ENCODE measurements at places on chromosomes 12 and 14.

GRCh38 chr14:104424406-104425072, 155.0 kb upstream of the C14orf180 start:
- no peak for DNase-seq

- DNase-seq: no peak
Observed at GRCh38 chr14:103205541-103205906, 82.3 kb downstream of the TNFAIP2 start.

GRCh38 chr12:64760808-64761573, 1.8 kb upstream of the GNS start:
- no peak for DNase-seq

DNA sequence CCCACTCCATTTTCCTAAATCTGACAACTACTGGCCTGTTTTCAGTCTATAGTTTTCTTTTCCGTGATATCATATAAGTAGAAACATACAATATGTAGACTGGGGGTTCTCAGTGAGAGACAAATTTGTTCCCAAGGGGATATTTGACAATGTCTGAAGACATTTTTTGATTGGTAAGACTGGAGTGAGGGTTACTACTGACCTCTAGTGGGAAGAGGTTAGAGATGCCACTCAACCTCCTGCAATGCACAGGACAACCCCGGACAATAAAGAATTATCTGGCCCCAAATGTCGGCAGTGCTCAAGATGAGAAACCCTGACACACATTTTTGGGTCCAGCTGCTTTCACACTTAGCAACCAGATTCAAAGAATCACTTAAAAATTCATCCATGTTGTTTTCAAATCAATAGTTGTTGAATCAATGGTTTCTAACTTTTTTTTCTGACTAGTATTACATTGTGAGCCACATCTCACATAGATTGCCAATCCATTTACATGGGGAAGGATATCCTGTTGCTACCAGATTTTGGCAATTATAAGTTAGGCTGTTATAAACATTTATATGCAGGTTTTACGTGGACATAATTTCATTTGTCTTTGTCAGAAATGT, 307.1 kb downstream of the RPL10L start:
- DNase-seq: peak; percentile 24

GRCh38 chr14:91963465-91963864, 16.0 kb upstream of the FBLN5 start:
- no peak for DNase-seq

GRCh38 chr12:112096667-112097066, 11.9 kb downstream of the NAA25 start:
- peak; percentile 78 for DNase-seq

DNA sequence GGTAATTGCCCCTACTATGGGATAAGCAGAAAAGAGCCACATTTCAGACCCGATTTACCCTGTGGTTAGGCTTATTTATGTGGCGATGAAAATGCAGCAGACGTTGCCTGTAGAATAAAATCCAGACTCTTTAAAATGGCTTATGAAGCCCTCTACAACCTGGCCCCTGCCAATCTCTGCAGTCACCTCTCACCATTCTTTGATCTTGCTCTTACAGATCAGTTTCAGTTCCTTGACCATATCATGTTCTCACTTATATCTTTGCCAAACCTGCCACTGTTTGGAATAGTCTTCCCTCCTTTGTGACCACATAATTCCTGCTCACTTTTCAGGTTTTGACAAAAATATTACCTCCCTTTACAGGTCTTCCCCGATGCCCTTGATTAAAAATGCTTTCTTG, 264.3 kb upstream of the GARIN6 start:
- DNase-seq: no peak

GRCh38 chr12:56632701-56633467, 2.8 kb upstream of the BAZ2A start:
- DNase-seq: no peak

GRCh38 chr12:1593174-1594005, 991 bp downstream of the FBXL14 start:
- DNase-seq: peak; percentile 38

DNA sequence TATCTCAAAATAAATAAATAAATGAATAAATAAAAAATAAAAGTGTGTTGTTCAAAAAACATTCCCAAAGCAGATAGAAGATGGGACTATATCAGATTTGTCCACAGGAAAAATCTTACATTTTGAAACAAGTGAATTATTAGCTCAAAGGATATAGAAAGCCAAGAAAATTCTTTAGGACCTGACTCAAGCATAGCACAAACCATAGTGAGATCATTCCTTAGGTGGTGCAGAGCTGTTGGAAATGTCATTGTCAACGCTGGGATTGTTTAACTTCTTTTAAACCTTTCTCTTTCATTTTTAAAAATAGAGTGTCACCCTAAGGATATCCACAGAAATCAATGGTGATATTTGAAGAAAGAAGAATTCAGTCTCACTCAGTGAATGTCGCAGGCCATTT, 43.5 kb downstream of the DRAM1 start:
- no peak for DNase-seq

GRCh38 chr12:119667577-119668323, at the start of gene PRKAB1:
PRKAB1 (plus strand) TSS chr12:119668133; CDS start chr12:119668245, 112 bp downstream.
- DNase-seq: peak; percentile 97

DNA sequence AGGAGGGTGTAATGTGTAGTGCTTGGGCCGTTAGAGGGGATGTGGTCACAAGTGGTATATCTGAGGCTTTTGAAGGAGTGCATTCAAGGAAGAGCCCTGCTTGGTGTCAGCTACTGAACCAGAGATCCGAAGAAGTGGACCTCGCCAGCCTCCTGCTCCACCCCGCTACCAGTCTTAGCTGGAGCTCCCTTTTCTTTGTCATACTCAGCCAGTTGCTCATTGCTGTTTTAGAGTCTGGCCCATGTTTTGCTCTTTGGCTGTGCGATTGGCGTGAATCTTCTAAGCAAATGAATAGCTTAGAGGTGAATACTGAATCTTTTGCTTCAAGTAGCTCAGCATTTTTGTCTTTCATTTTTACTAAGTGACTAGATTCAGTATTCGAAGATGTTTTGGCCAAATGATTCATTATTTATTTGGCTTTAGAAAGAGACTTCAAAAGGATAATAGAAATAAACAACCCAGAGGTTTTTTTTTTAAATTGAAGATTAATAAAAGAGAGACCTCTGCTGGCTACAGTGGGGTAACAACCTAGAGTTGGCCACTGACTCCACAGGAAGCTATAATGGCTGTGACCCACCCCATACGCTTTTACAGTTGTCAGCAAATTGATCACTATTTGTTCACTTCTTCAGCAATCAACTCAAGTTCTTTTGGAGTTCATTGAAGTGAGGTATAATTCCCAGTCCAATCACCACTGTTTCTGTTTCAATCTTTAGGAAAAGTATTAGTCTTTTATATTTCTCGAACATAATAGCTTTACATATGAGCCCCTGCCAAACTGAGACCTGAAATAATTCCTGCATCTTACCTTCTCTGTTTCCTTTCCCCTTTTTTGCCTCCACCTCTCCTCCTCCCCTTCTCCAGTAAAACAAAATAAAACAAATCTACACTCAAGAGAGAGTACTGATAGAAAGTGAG, 19.9 kb downstream of the CDKN1B start:
- DNase-seq: peak; percentile 78

DNA sequence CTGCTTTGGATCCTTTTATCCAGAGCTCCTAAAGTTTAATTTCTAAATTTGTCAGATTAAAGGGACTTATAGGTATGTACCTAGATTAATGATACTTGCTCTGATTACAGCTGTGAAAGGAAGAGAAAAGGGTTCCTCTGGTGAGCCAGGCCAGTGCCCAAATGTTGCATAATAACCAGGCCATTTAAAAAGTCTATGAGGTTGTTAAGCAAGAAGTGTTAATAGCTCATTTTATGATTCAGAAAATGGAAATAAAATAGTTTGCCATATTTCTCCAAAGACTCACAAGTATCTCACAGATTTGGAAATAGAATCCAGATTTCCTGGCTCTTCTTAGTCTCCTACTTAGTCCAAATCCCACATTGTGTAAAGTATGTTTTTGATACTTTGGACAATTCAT, 67.6 kb downstream of the SLC38A6 start:
- DNase-seq: no peak

GRCh38 chr12:90029317-90029716, 320.7 kb upstream of the ATP2B1 start:
- no peak for DNase-seq

DNA sequence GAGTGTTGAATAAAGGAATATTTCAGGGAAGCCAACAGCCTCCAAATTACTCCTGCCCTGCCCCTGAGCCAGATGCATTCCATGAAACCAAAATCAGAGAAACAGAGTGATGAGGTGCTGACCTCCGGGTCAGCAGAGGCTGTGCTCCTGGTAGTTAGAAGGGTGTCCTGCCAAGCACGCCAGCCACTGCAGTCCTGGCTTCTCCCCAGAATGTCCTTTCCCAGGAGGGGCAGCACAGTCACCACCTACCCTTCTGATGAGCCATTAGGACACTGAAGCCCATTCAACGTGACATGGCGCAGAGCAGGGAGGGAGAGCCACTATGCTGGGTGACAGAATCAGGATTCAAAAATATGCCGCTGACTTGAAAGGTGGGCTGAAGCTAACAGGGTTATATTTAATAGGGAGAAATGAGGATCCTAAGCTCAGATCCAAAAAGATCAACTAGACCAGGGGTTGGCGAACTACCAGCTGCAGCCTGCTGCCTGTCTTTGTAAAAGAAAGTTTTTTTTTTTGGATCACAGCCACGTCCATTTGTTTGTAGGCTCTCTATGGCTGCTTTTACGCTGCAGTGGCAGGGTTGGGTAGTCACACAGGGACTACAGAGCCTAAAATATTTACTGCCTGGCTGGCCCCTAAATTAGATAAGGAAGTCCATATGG, 34.5 kb upstream of the PLEK2 start:
- no peak for DNase-seq

DNA sequence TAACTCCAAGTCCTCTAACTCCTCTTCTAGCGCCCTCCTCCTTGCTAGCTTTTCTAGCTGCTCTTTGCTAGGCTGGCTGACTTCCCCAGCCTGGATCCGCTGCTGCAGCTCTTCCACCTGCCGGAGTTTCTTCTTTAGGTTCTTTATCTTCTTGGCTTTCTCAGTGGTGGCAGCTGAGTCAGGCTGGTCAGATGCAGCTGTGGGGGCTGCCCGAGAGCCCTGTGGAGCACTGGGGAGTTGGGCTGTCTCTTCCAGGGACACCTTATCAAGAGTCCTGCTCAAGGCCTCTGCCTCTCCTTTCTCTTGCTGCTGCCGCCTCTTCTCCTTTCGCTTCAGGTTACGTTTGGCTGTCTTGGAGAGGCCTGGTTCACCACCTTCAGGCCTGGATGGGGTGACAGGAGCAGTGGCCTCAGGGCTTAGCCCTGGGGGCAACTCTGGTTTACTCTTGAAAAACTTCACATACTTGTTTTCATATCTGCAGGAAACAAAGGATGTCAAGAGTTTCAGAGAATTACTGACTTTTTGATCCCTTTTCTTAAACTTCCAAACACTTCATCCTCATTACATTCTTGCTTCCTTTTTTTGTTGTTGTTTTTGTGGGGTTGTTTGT, 25.7 kb downstream of the PYM1 start:
- no peak for DNase-seq

- DNase-seq: no peak
Observed at GRCh38 chr14:101945171-101945570, 19.2 kb upstream of the DYNC1H1 start.

DNA sequence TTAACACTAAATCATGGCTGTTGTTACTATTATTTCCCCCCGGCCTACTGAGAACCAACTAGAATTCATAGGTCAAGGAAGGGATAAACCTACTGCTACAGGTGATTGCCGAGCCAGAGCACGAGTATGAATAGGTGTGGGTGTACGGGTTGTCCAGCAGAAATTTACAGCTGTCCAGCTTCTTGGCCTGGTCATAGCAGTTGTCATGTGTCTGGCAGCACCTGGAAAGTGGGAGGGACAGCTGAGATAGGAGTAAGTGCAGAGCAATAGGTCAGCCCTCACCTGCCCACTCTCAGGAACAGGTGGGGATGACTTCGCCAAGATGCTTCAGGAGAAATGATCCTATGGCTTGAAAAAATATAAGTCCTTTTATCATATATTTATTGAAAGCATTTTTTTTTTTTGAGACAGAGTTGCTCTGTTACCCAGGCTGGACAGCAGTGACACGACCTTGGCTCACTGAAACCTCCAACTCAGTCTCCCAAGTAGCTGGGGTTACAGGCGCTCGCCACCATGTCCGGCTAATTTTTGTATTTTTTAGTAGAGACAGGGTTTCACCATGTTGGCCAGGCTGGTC, 2.6 kb downstream of the PLA2G1B start:
- DNase-seq: no peak

DNA sequence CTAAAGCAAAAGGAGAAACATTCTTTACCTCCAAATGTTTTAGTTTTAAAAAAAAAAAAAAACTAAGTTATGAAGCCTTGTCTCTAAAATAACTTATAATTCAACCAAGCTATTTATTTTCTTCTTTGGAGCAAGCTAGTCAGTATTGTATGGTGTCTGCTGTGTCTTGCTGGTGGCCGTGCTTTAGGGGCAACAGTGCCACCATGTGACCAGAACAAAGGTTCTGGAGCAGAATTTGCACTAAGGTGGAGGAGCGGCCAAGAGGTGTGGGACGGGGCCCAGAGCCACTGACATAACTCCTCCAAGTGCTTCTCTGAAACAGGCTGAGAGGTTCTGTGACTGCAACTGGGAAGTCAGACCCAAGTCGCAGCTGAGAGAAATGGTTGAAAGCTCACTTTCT, 4.5 kb downstream of the FICD start:
- no peak for DNase-seq

GRCh38 chr14:103057028-103057371, 349 bp downstream of the CDC42BPB start:
- no peak for DNase-seq

GRCh38 chr12:102501773-102502172, 21.4 kb upstream of the IGF1 start:
- no peak for DNase-seq

DNA sequence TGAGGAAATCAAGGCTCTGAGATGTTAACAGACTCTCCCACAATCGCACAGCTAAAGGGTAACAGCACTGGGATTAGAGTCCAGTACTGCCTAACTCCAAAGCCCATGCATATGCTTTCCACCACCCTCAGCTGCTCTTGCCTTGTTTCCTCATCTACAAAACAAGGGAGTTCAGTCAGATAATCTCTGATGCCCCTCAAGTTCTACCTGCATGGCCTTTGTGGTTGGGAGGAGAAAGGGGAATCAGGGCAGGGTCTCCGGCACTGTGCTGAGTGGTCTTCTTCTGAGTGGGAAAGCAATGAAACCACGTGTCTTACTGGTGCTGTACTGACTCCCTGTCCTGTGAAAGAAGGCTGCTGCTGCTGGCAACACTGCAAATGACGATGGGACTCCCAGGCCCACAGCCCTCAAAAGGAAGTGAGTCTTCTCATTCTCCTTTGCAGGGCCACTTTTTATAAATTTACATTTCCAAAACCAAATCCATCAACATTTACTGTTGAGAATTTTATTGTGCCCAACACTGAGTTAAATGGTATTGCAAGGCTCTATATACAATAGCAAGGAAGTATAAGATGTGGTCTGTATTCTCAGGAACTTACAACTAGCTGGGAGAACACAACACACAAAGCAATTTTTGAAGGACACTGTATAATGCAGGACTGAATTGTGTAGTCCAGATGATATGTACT, 19.7 kb upstream of the DUSP16 start:
- DNase-seq: peak; percentile 26
